Vagina (tissue), 2 donors: ENCODE measurements at places on chromosomes 16 and 17.

- no peak for DNase-seq
Measured at GRCh38 chr16:83727018-83727417, 80.8 kb upstream of the HSBP1 start.

DNA sequence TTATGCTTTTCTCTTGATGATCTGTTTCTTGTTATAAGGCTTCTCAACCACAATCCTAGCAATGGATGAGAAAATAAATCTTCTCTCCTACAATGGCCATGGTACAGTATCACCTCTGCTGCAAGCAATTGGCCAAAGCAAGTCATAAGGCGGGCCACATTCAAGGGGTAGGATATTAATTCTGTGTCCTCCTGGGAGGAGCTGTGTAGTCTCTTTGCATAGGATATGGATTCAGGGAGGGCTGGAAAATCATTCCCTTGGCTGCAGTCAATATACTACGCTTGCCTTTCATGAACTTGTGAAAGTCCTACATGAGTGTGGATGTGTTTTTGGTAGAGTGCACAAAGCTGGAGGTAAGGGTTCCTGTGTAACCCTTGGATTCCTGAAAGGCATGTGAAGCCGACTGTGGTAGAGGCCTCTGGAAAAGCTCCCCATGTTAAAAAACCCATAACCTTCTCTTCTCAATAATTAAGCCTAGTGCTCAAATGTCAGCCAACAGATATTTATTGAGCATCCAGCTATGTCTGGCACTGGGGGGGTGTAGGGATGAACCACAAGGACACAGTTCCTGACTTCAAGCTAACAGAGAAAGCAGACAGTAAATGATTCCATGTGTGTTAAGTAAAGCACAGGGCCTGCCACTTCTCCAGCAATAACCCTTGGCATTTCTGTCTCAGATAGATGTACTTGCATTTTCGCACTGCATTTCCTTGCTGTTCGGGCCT, 147.6 kb upstream of the HS3ST3A1 start:
- no peak for DNase-seq

- no peak for DNase-seq
Measured at GRCh38 chr16:76676356-76676755, 399.2 kb downstream of the CNTNAP4 start.

GRCh38 chr17:57806167-57806830, 43.5 kb downstream of the MRPS23 start:
- DNase-seq, result no peak

GRCh38 chr16:67993207-67994039, 5.9 kb downstream of the DPEP2 start:
- no peak for DNase-seq

- DNase-seq, result no peak
Measured at GRCh38 chr16:15141586-15141985, 47.5 kb upstream of the RRN3 start.

- no peak for DNase-seq
Measured at GRCh38 chr16:58507963-58508670, 7.2 kb upstream of the SETD6 start.

DNA sequence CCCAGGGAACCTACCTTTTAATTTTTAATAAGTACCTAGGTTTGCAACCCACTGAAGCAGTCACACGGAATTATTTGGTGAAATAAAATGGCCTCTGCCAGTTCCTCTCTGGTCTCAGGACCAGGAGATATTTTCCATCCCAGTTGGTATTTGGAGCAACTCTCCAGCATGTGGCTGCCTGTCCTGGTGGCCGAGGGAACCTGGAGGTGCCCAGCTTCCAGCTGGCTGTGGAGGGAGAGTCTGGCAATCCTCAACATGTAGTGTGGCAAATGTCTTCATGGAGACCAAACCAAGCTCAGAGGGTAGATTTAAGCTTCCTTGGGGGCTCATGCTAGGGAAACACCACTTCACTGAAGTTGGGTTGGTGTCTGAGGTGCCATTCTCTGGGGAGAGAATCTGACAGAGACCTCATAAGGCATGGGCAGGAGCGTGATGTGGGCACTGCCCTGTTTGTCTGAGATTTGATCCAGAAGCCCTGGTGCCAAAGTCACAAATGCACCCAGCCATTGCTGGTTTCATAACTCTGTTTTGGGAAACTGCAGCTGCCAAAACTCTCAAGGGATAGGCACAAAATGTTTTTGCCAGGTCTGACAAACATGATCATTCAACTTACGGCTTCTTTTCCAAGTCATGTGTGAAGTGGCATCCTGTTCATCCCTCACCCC, 2.8 kb downstream of the MT1X start:
- no peak for DNase-seq

DNA sequence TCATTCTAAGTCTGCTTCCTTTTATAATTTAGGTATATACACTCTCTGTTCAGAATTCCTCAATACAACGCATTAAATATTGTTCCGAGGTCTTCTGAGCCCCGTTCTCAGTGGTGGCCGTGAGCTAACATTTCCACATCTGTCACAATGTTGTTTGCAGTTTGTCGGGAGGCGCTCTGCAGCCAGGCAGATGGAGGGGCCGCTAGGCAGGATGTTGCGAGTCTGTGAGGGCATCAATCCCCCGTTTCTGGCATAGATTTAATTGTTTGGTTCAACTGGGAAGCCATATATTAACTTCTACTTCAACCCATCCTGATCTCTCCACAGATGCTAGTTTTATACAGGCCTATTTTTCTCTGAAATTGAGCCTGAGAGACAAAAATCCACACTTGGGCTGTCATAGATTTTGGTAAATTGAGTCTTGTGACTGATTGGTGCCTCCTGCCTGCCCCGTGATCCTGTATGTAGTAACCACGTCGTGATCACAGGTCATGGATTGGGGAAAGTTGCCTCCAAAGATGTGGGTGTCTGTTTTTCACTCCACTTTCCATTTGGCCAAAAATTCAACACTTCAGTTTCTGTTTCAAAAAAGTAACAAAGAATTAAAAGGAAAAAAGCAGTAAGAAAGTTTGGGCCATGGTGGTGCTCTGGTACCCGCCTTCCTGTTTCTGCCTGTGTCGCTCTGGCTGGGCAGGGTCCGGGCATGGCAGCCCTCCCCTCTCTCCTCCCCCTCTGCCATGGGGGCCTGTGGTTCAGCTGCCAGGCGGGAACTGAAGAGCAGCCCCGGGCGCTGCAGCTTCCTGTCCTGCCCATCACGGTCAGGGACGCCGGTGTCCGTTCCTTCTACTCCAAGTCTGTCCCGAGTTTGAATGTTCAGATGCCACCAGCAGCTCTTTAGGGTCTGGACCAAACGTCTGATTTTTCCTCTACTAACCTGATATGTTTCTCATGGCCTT, 41.5 kb downstream of the RPTOR start:
- DNase-seq, result no peak

- no peak for DNase-seq
Measured at GRCh38 chr16:11064202-11064540, 119.8 kb downstream of the CLEC16A start.

- DNase-seq, result no peak
Measured at GRCh38 chr16:85395913-85396878, 216.9 kb upstream of the GSE1 start.

DNA sequence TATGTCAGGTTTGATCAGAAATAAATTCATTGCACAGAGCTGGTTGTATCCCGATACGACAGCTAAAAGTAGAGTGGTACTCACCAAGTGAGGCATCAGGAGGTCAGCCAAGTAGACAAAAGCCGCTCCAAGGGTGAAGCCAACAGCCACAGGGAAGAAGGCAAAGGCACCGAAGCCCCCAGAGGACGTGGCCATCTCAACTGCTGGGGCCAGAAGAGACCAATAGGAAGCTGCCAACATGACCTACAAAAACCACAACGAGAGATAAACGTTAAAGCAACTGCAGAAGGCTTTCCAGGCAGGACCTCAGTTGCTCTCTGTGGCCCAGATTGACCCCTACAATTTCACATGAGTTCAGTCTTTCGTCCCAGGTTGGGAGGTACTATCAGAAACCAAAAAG, 61.0 kb downstream of the SLC39A11 start:
- DNase-seq, result no peak

GRCh38 chr16:28826141-28826540, 3.3 kb downstream of the ATXN2L start:
- DNase-seq, result no peak

DNA sequence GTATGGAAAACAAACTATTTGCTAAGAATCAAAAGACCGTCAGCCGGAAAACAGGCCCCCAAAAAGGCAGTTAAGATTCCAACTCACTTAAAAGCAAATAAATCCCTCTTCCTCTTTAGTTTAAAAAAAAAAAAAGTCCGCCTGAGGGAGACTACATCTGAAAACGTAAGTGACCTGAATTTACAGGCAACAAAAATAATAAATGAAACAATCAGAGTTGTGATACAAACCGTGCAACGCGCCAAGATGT, 1.1 kb downstream of the KANSL1 start:
- no peak for DNase-seq

- no peak for DNase-seq
Measured at GRCh38 chr16:47826070-47826469, 329.7 kb downstream of the ABCC12 start.

GRCh38 chr17:45902892-45903346, 8.6 kb downstream of the MAPT start:
- no peak for DNase-seq

DNA sequence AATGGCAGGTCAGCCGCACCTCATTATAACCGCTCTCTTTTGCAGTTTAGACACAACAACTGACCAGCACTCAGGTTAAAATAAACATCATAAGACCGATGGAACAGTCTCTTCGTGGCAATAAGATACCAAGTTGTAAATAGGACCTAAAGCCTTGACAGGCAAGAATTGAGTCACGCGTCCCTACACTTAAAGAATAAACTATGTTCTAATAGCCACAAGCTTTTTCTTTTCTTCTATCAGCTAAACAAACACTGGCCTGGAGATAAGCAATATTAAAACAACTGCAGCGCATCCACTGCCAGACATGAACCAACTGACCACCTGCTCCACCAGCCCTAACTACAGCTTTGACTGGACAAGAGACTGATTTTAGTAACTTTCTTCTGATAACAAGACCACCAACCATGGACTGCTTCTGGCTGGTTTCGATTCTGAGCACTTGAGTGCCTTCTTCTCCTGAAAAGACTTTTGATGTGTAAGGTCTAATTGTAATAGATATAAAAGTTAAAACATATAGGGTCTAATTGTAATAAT, 17.5 kb downstream of the SLFN12L start:
- DNase-seq, result no peak

GRCh38 chr16:52925143-52925542, 127.6 kb downstream of the CHD9NB start:
- no peak for DNase-seq

DNA sequence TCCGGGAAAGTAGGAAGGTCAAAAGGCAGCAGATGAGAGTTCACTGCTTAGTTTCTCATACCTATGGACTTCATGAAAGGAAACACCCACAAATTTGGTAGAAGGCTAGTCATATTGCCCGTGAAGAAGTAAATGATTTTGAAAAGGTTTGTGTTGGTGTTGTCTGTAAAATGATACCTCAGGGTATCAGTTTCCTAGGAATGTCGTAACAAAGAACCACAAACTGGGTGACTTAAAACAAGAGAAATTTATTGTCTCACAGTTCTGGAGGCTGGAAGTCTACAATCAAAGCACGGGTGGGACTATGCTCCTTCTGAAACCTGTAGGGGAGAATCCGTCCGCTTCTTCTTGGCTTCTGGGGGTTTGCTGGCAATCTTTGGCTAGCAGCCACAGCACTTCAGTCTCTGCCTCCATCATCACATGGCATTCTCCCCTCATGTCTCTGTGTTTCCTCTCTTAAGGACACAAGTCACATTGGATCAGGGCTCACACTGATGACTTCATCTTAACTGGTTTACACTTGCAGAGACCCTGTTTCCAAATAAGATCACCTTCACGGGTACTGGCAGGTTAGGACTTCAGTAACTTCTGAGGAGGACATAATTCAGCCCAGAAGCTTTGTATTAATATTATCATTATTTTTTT, 2.0 kb upstream of the NAE1 start:
- no peak for DNase-seq

DNA sequence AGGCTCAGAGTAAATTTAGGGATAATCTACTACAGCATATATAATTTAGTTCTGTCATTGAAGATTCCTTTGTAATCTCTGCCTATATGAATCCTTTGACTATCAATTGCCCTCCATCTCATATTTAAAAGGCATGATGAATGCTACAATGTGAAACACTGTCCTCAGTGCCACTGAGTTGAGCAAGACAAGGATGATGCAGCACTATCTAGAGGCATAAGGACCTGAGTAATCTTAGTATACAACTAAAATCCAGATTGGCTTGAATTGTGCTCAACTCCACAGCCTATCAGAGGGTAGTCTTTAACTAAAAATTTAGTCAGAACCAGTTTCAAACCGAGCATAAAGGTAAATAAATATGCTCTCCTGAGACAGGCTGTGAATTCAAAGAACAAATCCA, 11.6 kb upstream of the STRADA start:
- DNase-seq, result no peak

DNA sequence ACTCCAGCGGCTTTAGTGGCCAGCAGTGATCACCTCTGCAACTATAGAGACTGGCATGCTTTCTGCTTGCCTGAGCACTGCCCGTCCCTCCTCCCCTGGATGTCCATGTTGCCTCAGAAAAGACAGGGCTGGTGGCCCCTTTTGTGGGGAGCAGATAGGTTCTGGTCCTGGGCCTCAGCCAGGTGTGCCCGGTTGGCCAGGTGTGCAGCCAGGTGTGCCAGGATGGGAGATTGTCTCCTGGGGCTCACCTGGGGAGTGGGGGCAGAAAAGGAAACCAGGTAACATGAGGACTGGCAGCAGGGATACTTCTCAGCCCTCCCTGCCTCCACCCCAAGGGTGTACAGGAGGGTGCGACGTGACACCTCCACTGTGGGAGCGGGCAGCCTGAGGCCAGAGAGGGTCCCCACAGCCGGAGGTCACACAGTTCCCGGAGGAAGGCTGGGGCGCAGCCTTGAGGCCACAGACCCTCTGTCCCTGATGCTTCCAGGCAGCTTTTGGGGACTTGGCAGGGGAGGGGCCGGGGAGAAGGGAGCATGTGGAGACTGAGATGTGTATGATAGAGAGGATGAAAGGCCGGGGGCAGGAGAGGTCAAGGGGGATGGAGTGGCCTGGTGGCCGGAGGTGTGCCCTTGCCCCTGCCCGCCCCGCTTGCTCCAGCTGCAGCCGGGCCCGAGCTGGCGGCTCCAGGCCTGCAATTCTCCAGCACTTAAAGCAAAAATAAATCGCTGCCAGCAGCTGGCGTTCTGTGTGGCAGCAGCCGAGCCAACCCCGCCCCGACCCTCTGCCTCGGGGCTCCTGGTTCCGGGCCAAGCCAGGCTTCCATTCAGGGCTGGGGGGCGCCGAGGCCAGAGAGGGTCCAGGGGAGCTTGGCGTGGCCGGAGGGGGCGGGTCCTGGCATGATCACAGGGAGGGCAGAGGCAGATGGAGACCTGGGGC, 6.7 kb downstream of the KCNJ12 start:
- DNase-seq, result no peak

DNA sequence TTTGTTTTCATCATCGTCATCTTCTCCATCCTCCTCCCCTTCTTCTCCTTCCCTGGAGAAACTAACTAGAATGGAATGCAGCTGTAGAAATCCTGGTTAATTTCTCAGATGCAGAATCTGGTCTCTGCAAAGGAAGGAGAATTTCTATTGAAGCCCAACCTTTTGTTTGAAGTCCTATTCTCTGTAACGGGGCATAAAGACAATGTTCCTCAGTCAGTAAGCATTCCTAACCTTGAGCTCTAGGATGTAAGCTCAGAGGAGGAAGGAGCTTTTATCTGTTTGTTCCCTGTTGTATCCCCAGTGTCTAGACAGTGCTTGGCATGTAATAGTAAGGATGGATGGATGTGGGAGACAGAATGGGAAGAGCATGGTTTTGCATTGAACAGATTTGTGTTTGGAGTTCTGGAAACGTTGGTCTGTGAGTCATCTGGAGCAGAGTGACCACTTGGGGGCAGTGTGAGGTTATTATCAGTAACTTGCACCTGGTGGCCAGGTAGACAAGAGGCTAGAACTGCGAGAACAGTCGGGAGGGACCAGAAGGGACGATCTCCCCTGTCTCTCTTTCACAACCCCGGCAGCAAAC, 363.7 kb downstream of the SNX29 start:
- DNase-seq, result no peak
